ENCODE measurements at places on chromosomes 3 and 15.

GRCh38 chr3:192772240-192772894 is 45.0 kb upstream of the FGF12 start:
- no peak for DNase-seq

DNA sequence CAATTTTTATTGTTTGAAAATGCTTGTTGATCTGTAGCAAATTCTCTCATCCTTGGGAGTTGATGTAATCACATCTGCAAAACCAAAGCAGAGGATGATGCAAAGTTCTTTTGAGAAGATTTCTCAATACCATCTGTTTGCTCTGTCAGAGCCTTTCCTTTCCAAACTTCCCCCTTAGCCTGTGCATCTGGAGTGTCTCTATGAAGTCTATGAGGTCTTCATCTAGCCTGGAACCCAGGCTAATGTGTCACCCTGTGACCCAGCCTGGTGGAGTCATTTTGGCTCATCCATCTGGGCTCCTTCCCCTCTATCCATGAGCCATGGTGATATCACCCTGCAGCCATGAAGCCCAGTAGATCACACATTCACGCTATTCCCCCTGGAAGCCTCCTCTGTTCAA is 123.2 kb upstream of the SLC7A14 start:
- no peak for DNase-seq

DNA sequence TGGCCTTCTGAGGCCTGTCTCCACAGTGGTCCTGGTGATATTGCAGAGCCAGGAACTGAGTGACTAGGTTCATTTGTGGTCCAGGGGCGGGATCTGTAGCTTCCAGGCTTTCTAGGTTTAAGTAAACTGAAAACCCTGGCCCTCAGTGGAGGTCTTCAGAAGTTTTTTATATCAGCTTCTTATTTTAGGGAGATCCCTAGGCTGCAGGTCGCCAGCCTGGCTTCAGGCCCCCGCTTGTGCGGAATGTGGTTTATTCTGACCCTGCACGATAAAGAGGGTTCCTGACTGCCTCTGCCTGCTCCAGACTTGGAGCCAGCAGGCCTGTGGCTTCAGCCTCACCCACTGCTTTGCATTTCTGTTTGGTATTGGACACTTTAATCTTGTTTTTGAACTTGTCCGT is 133.9 kb upstream of the PLXNA1 start:
- no peak for DNase-seq

GRCh38 chr3:97612632-97613031 is 151.9 kb upstream of the ARL6 start:
- DNase-seq, result no peak

DNA sequence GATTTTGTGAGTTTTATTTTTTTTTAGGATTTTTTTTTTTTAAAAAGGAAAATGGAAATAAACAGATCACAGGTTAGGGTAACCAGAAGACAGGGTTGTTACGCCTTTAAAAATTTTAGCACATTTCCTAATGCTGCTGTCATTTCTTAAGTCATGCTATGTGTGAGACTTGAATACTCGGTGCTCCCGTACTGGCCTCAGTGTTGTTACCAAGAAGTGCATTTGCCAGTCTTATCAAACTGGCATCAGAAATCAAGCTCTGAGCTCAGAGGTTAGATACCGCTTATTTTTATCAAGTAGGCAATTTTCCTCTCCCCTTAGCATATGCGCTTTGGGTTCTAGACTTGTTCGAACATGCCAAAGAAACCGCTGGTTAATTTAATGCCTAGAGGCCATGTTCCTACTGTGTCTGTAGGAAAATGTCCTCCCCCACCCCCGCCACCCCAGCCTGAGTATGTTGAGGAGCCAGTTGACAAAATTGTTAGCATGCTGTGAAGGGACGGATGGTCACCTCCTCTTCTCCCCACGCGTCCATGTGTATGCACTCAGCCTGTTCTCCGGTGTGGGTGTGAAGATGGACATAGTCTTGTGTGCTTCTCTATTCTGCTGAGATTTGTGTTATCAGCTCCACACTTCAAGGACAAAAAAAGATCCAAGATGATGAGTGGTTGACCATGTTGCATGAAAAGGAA is 88.9 kb downstream of the ITPR1 start:
- no peak for DNase-seq

DNA sequence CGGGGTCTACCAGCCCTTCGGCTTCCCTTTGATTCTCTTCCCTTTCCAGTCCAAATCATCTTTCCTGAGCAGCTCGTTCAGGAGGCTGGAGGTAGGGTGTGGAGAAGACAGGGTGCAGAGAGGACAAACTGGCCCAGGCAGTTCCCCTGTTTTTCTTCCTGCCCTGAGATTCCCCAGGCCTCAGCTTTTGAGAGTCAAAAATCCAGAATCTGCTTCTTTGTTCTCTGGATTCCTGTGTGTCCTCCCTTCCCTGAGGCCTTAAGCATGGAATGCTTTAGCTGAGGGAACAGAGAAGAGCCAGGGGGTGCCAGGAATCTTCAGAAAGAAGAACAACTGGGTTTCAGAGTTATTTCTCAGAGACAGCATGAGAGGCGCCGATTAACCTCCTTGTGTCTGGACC is 26.7 kb upstream of the LRTM1 start:
- DNase-seq, result no peak

GRCh38 chr15:59644756-59645155 is 12.6 kb downstream of the GTF2A2 start:
- no peak for DNase-seq

DNA sequence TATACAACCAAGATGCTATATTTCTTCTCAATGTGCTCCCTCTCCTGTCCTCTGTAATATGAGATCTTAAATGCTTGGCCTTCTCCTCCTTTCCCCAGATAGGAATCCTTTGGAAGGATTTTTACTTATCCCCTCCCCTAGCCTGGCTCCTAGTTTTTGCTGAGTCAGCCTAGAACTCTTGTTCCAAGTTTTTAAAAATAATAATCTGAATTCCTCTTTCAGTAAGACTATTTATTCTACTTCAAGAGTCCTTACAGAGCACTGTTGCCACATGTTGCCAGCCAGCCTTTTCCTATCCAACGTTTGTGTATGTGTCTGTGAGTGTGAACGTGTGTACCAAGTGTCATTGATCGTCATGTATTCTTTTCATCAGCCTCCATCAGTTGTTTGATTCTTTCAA is 11.0 kb upstream of the KCNMB2 start:
- no peak for DNase-seq

DNA sequence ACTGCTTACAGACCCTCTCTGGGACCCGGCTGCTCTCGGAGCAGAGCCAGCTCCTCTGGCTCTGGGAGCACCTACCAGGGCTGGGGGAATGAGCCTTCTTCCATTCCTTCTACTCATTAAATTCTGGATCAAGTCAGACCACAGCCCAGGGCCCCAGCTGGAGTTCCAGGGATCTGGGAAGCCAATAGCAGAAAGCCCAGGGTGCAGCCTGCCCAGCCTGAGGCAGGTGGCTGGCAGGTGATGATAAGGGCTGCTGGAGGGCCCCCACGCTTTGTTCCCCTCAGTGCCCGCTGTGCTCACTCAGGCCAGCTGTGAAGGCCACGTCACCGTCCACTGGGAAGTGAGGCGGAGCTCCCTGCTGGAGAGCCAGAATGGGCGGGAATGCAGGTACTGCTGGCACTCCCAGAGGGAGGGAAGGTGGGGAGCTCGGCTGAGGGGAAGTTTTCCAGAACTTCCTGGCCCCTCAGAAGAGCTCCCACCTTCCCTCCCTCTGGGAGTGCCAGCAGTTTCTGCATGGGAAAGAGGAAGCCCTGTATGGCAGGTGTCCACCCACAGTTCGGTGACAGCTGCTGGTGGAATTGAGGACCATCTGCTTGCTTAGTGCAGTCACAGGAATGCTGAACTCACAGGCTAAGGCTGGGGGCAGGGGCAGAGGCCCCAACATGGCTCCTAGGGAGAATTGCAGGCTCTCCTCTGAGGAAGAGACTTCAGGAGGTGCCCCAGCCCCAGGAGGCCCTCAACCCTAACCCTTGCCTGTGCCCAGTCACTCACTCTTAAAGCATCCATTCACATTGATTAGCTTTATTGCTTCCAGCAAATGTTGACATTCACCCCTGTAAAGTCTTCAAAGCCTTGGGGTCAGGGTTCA is 12.6 kb upstream of the RTP3 start:
- DNase-seq, result no peak

- DNase-seq, result no peak
Measured at GRCh38 chr15:44468709-44469385, 41.4 kb downstream of the CTDSPL2 start.

GRCh38 chr3:176401211-176401610 is 796.1 kb downstream of the TBL1XR1 start:
- DNase-seq, result no peak

DNA sequence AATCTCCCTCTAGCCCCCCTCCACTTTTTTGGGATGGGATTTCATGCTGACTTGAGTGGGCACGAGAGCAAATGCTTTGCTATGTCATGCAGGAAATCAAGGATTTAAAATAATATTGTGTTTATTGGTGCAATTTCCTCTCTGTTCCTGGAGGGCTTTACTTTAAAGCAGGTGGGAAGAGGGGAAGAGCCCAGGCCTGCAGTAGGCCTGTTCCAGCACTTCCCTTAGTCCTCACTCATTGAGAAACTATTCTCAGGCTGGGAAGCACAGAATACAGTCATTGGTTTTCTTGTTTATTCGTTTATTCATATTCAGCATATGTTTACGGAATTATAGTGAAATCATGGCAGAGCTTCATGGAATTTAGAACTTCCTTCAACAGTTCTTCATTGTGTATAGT is 41.7 kb upstream of the SPSB4 start:
- DNase-seq, result no peak

DNA sequence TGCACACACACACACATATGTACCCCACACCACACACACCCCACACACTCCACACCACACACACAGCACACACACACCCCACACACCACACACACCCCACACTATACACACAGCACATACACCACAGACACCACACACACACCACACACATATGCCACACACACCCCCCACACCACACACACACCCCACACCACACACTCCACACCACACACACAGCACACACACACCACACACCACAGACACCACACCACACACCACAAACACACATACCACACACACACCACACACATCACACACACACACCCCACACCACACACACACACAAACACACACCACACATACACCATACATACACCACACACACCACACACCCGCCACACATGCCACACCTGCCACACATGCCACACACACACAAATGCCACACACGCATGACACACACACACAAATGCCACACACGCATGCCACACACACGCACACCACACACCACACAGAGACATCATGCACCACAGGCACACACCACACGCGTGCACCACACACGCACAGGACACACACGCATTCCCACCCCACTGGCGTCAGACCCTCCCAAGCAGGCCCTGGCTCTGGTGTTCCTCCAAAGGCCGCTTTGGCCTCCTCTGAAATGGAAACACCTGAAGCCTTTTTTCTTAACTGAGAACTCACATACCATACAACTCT is 15.7 kb downstream of the CHST13 start:
- DNase-seq, result no peak

GRCh38 chr3:46442576-46443530 is 21.9 kb downstream of the LTF start:
- no peak for DNase-seq

DNA sequence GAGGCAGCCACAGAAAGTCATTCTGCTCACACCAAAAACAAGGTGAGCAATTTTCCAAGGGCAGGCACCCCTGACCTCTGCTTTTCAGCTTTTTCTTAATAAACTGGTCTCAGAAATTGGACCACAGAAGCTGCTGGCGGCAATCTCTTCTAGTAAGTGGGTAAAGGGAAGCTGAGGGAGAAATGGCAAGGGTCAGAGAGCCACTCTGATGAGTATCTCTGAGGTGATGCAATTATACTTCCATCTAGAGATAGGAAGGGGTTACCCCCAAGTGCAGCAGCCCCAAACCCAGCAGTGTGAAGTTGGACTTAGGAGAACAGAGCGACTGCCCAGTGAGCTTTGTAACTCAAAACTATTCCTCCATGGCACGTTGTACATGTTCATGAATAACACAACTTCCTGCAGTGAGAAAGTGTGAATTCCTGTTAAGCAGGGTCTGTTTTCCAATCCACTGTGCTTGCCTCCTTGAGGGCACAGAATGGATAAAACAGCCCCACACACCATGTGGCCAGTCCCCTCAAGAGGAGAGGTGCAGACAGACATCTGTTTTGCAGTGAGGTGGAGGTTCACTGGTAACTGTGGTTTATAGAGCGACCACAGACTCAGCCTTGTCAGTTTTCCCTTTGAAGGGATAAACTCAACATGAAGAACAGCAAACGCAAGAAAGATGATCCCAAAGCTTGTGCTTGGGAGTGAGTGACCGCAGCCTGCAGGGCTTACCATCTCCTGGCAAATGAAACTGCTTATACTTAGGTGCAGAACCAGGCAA is 683.4 kb upstream of the CFAP20DC start:
- DNase-seq, result no peak

DNA sequence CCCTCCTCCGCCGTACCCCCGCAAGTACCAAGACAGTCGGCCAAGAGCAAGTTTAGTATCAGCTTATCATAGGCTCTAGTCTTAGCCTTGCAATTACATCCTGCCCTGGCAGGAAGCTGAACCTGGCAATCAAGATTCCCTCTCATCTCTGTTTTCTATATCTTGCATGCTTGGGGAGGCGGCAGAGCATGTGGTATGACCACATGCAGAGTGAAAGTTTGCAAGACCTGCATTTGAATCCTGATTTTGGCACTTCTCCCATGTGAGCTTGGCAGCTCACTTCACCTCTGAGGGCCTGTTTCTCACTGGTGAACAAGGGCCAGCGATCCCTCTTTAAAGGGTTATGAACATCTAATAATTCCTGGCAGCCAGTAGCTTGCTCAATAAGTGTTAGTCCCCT is 106.1 kb upstream of the FRMD4B start:
- DNase-seq, result no peak

GRCh38 chr15:70636540-70637165 is 126.7 kb downstream of the UACA start:
- no peak for DNase-seq

- DNase-seq, result no peak
Measured at GRCh38 chr15:71054286-71054952, 60.9 kb upstream of the THSD4 start.

DNA sequence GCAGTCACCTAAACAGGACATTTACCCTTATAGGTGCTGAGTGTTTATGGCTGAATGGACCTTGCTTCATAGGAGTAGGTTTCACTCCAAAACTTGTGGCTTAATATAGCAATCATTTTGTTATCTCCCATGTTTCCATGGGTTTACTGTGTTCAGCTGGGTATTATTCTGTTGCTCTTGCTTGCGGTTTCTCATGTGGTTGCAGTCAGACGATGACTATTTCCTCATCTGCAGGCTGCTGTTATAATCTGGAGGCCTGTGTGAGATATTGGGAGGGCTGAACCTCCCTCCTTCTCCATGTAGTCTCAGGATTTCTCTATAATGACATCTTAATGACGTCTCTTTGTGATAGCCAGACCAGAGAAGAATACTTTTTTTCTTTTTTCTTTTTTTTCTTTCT is 98.1 kb downstream of the ZPLD1 start:
- no peak for DNase-seq

- no peak for DNase-seq
Measured at GRCh38 chr15:77874063-77874462, 203.4 kb downstream of the TBC1D2B start.

Data from stimulated activated CD4-positive, alpha-beta T cell treated with anti-CD3 and anti-CD28 coated beads, Interleukin-4, amount 100 ng/mL, for 4 hours (primary cell).